ENCODE measurements at places on chromosomes 3 and 15.

GRCh38 chr3:56593455-56594158 is 36.6 kb downstream of the CCDC66 start:
- H3K4me3 ChIP-seq = peak overlapping the region; percentile 47
- peak; percentile 34 for DNase-seq
- peak overlapping the region; percentile 64 for H3K27ac ChIP-seq
- no peaks in the 10 kb centered on the region for H3K27me3 ChIP-seq
- peaks cover 62% of the 10 kb centered on the region for H3K4me1 ChIP-seq

GRCh38 chr15:51840692-51841091 is 11.2 kb downstream of the TMOD3 start:
- no peak overlapping the region for H3K4me3 ChIP-seq
- H3K4me1 ChIP-seq = peaks cover 81% of the 10 kb centered on the region
- no peak overlapping the region for H3K27ac ChIP-seq
- DNase-seq = no peak
- H3K27me3 ChIP-seq = no peaks in the 10 kb centered on the region

- DNase-seq = no peak
- no peak overlapping the region for H3K4me3 ChIP-seq
- H3K36me3 ChIP-seq = peaks cover 15% of the 10 kb centered on the region
- H3K4me1 ChIP-seq = no peaks in the 10 kb centered on the region
Measured at GRCh38 chr15:29103824-29104565, 165.6 kb downstream of the NSMCE3 start.

DNA sequence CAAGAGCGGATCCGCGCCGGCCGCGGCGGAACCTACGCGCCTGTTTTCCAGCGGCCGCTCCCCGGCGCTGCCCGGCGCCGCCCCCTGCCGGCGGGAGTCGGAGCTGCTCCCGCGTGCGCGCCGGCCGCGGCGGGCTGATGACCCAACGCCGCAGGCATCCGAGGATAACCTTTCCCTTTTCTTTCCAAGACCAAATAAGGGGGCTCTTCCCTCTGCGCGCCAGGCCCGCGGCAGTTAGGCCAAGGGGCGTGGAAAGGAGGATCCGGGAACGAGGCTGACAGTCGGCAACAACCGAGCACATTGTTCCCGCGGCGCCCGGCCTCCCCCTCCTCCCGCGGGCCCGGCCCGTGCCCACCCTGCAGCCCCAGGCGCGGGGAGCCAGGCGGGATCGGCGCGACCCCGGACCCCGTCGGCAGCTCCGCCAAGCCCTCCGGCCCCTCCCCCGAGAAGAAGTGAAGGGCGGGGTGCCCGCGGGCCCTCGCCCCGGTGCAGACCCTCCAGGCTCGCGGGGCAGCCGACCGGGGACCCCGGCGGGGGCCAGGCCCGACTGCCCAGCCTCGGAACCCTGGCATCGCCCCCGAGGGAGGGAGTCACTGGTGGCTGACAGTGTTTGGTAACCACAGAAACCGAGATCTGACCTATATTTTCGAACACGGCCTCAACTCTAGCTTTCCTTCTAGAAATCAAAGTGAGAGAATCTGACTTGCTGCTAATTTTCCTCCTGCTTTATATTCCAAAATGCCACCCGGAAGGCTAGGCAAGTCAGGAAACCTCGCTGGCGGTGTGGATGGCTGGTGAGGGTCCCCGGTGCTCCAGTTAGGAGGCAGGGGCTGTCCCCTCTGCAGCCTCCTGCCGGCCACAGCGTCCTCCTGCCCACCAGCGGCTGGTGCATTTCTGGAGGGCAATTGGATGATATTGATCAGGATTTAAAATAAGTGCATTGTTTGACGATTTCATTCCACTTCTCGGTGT is 45.6 kb upstream of the SYNM start:
- H3K4me1 ChIP-seq = no peaks in the 10 kb centered on the region
- peaks cover 83% of the 10 kb centered on the region for H3K27me3 ChIP-seq
- DNase-seq = peak; percentile 17
- H3K27ac ChIP-seq = no peak overlapping the region
- peak overlapping the region; percentile 52 for H3K4me3 ChIP-seq

- H3K4me1 ChIP-seq = peaks cover 28% of the 10 kb centered on the region
- peak; percentile 10 for DNase-seq
- H3K27me3 ChIP-seq = peaks cover 26% of the 10 kb centered on the region
- peaks cover 5% of the 10 kb centered on the region for H3K36me3 ChIP-seq
- peak overlapping the region; percentile 43 for H3K27ac ChIP-seq
- H3K4me3 ChIP-seq = peak overlapping the region; percentile 88
Measured at GRCh38 chr3:136819731-136820679, 1.1 kb downstream of the SLC35G2 start.

GRCh38 chr3:100630664-100631063 is 21.3 kb downstream of the ADGRG7 start:
- H3K27ac ChIP-seq = no peak overlapping the region
- H3K4me3 ChIP-seq = no peak overlapping the region
- no peak for DNase-seq
- no peaks in the 10 kb centered on the region for H3K4me1 ChIP-seq
- H3K27me3 ChIP-seq = peaks cover 56% of the 10 kb centered on the region
- no peaks in the 10 kb centered on the region for H3K36me3 ChIP-seq

GRCh38 chr3:7382293-7383010 is 521.5 kb downstream of the GRM7 start:
- no peaks in the 10 kb centered on the region for H3K27me3 ChIP-seq
- H3K4me3 ChIP-seq = no peak overlapping the region
- no peak overlapping the region for H3K27ac ChIP-seq
- no peak for DNase-seq
- no peaks in the 10 kb centered on the region for H3K4me1 ChIP-seq

DNA sequence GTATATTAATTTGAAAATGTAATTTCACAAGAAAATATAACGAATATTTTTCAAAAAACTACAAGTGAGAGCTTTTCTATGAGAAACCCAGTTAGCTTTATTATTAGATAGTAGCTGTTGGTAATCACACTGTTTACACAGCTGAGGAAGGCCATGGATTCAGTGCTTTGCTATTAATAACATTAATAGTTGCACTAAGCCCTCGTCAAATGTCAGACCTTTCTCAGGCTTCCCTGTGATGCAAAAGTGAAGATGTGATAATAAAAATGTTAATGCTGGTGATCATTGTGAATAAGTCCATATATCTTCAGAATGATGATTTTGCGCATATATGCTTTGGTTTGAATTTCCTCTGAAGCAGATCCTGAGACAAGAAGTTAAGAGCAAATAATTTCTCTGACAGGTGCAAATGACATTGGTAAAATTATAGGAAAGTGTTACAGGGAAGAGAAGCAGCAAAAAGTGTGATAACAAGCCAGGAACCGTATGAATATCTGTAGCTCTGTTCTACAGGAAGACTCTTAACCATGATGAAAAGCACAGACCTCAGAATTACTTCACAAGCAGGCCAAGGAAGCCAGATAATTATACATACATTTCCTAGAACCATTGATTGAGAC is 56.5 kb upstream of the CNTN6 start:
- no peaks in the 10 kb centered on the region for H3K36me3 ChIP-seq
- no peak overlapping the region for H3K4me3 ChIP-seq
- no peaks in the 10 kb centered on the region for H3K4me1 ChIP-seq
- H3K27me3 ChIP-seq = no peaks in the 10 kb centered on the region
